Endodermal cell (in vitro differentiated cells): ENCODE measurements at places on chromosomes 4 and X. TPM values are rescaled to one million over a fixed set of nuclear protein-coding genes. Genes with fewer than 3 reads are reported as not detected.

DNA sequence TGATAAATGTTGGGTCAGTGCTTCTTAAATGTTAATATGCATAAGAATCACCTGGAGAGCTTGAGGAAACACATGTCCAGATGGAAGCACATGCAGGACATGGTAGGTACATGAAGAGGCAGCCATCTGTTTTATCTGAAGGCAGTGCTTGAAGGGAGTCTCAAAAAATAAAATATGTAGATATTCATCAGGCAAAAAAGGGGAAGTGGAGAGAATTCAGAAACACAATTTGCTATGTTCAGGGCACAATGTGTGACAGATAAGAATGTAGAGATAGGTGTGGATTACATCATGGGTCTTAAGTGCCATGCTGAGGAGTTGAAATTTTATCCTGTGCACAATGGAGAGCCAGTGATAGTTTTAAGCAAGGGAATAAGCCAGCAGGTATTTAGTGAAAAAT is 59.6 kb upstream of the CASK start:
- DNase-seq, result no peak
- H3K4me1 ChIP-seq, result no peaks in the 10 kb centered on the region
- no peak overlapping the region for H3K27ac ChIP-seq
- H3K27me3 ChIP-seq, result no peaks in the 10 kb centered on the region
- H3K36me3 ChIP-seq, result no peaks in the 10 kb centered on the region

TBX22 gene
- 0.35 to 0.71 TPM (median 0.46 TPM) in 3 replicates for total RNA-seq

DNA sequence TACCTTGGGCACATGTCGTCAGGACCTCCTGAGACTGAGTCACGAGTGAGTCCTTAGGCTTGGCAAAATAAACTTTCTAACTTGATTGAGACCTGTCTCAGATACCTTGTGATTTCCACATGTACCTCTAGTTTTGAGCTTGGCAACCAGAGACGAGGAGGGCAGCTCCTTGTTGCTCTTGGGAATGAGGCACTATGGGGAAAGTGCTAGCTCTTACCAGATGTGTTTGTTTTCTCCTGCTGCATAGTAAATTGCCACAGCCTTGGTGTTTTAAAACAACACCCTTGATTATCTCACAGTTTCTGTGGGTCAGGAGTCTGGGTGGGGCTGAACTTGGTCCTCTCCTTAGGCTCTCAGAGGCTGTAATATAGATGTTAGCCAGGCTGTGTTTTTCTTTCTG is 59.1 kb upstream of the MAML3 start:
- no peaks in the 10 kb centered on the region for H3K36me3 ChIP-seq
- peak; percentile 67 for DNase-seq
- H3K4me3 ChIP-seq, result peak overlapping the region; percentile 63
- no peaks in the 10 kb centered on the region for H3K27me3 ChIP-seq

GRCh38 chrX:110987292-110987691 is 108.7 kb upstream of the PAK3 start:
- H3K36me3 ChIP-seq, result no peaks in the 10 kb centered on the region
- no peaks in the 10 kb centered on the region for H3K27me3 ChIP-seq

- no peaks in the 10 kb centered on the region for H3K27me3 ChIP-seq
- H3K36me3 ChIP-seq, result no peaks in the 10 kb centered on the region
- DNase-seq, result no peak
- no peaks in the 10 kb centered on the region for H3K4me1 ChIP-seq
- H3K4me3 ChIP-seq, result peak overlapping the region; percentile 94
Observed at GRCh38 chr4:37685161-37685822, 884 bp downstream of the RELL1 start.

DNA sequence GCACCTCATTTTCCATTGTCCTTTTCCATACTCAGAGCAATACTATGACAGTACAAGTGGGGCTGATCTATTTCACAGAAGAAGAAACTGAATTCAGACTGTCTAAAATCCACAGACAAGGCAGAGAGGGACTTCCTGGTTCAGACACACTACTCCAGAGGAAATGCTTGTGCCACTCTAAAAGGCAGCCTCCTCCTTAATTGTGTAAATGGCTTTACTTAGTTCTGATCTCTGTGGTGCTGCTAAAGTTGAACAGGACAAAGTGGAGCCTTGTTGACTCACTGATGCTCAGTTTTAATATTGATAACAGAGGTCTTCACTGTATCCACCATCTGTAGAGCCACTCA is 122.4 kb downstream of the KIT start:
- H3K36me3 ChIP-seq, result no peaks in the 10 kb centered on the region
- H3K4me1 ChIP-seq, result no peaks in the 10 kb centered on the region
- no peak overlapping the region for H3K27ac ChIP-seq
- no peak for DNase-seq
- H3K27me3 ChIP-seq, result no peaks in the 10 kb centered on the region

GRCh38 chr4:71380788-71381187 is 42.0 kb downstream of the SLC4A4 start:
- H3K4me1 ChIP-seq, result no peaks in the 10 kb centered on the region
- no peak for DNase-seq
- H3K4me3 ChIP-seq, result no peak overlapping the region
- H3K27ac ChIP-seq, result no peak overlapping the region
- H3K36me3 ChIP-seq, result no peaks in the 10 kb centered on the region

DNA sequence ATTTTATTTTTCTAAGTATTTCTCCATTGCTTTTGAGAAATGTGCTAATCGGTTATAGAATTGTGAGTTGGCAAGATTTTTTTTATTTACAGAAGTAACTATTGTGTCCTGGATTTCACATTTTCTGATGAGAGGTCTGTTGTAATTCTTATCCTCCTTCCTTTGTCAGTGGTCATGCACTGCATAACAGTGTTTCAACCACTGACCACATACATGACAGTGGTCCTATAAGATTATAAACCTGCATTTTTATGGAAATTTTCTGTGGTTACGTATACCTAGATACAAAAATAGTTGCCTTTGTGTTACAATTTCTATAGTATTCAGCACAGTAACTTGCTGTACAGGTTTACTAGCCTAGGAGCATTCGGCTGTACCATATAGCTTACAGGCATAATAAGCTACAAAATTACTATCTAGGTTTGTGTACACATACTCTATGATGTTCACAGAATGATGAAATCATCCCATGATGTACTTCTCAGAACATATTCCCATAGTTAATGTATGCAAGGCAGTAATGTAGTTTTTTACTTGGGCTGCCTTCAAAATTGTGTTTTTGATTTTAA is 47.8 kb downstream of the APELA start:
- no peaks in the 10 kb centered on the region for H3K27me3 ChIP-seq
- H3K4me3 ChIP-seq, result no peak overlapping the region
- H3K36me3 ChIP-seq, result no peaks in the 10 kb centered on the region
- no peak overlapping the region for H3K27ac ChIP-seq
- DNase-seq, result no peak

GLRA3 gene
- total RNA-seq, result 0.09 and 0.11 TPM in 2 replicates

DNA sequence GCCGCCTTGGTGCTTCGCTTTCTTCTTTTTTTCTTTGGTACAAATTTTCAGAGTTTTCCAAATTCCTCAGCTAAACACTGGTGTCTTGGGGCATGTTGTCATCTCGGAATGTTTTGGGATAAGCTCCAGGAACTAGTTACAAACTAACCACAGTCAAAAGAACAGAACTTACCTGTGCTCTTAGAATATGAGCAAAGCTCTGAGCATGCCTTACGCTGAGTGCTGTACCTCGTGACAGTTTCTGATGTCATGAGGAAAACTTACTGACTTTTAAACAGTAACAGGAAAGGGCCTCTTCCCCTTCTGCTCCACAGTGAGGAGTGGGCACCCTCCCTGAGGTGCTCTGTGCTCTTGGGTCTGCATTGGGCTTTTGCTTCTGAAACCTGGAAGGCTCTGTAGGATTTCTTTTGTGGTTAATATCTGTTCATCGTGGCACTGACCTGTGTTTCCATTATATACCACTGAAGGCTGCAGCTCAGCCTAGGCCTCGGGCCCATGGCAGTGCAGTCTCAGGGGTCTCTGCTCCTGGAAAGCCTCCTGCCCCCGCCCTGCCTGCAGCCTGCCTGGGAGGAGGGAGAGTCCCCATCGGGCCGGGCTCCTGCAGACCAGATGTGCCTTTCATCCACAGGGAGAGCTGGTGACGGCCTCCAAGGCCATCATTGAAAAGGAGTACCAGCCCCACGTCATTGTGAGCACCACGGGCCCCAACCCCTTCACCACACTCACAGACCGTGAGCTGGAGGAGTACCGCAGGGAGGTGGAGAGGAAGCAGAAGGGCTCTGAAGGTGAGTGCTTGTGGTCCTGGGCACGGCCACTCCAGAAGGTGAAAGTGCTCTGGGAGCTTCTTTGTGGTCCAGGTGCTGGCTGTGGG is 48.7 kb downstream of the NOP14 start:
- no peak for DNase-seq
- no peak overlapping the region for H3K27ac ChIP-seq
- no peaks in the 10 kb centered on the region for H3K4me1 ChIP-seq
- H3K36me3 ChIP-seq, result peaks cover 87% of the 10 kb centered on the region

GRCh38 chr4:8467016-8467415 is 26.4 kb downstream of the TRMT44 start:
- H3K27me3 ChIP-seq, result no peaks in the 10 kb centered on the region
- H3K4me3 ChIP-seq, result no peak overlapping the region
- peaks cover 12% of the 10 kb centered on the region for H3K4me1 ChIP-seq
- H3K27ac ChIP-seq, result no peak overlapping the region

GRCh38 chr4:95394752-95395306 is 153.9 kb downstream of the UNC5C start:
- no peaks in the 10 kb centered on the region for H3K27me3 ChIP-seq
- no peaks in the 10 kb centered on the region for H3K36me3 ChIP-seq
- no peak overlapping the region for H3K27ac ChIP-seq
- peaks cover 11% of the 10 kb centered on the region for H3K4me1 ChIP-seq
- DNase-seq, result no peak
- H3K4me3 ChIP-seq, result no peak overlapping the region

DNA sequence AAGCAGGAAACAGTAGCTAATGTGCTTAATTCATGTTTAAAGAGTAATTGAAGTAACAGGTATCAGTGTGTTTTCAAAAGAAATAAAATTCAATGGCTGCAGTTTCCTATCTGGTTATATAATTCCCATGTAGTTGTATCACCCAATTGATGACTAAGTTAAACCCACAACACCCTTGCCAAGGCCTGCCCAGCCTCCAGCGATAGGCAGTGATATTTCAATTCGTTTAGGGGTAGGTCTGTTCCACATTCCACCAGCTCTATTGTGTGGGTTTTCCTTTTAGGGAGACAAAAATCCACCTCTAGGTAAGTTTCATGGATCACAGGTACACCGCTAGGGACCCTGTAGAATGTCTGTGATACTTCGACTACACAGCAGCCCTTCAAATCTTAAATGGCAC is 24.7 kb upstream of the MXRA5 start:
- H3K27me3 ChIP-seq, result no peaks in the 10 kb centered on the region
- H3K4me3 ChIP-seq, result no peak overlapping the region
- H3K36me3 ChIP-seq, result no peaks in the 10 kb centered on the region

- H3K4me3 ChIP-seq, result no peak overlapping the region
- DNase-seq, result no peak
- H3K4me1 ChIP-seq, result no peaks in the 10 kb centered on the region
- H3K27me3 ChIP-seq, result no peaks in the 10 kb centered on the region
- no peak overlapping the region for H3K27ac ChIP-seq
Observed at GRCh38 chr4:40507977-40508376, 121.7 kb downstream of the RBM47 start.

GRCh38 chr4:66204534-66205247 is 534.4 kb upstream of the EPHA5 start:
- H3K27me3 ChIP-seq, result no peaks in the 10 kb centered on the region
- H3K27ac ChIP-seq, result no peak overlapping the region
- H3K4me1 ChIP-seq, result no peaks in the 10 kb centered on the region
- H3K36me3 ChIP-seq, result no peaks in the 10 kb centered on the region
- no peak for DNase-seq
- no peak overlapping the region for H3K4me3 ChIP-seq

DNA sequence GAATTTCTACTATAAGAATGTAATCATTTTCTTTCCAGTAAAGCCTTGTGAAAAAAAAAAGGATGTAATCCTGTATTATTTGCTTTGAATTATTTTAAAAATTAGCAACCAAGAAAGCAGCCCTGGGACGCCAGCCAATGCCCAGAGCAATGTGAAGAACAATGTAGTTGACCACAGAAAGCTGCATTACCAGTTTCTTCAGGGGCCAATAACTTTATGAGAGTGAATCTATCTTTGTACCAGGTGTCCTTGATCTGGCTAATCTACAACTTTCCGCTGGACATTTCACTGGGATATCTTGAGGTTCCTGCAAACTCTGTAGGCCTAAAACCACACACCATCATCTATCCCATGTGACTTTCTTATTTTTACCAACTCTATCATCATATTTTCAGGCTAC is 7.6 kb upstream of the KLHL2 start:
- no peaks in the 10 kb centered on the region for H3K36me3 ChIP-seq
- no peaks in the 10 kb centered on the region for H3K4me1 ChIP-seq
- no peak overlapping the region for H3K27ac ChIP-seq
- DNase-seq, result no peak

DNA sequence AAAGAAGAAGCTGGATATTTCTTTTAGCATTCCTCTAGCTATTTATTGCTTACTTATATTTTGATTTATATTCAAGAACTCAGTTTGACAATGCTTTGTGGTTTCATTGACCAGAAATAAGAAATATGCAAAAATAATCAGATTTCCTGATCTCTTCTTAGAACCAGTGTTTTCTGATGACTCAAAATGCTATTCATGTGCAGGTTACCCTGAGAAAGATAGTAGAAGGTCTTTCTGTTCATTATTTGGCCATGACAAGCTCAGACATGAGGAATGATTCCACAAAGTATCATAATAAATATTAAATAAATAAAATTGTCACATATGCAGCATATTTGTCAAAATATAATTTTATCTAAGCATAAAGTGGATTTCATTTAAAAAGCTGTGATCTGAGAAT is 24.1 kb downstream of the ADH7 start:
- H3K4me3 ChIP-seq, result no peak overlapping the region
- H3K4me1 ChIP-seq, result no peaks in the 10 kb centered on the region
- H3K27me3 ChIP-seq, result no peaks in the 10 kb centered on the region
- no peak overlapping the region for H3K27ac ChIP-seq

NAA11 gene
- not detected in 3 replicates for total RNA-seq

RASL11B gene
- 6.4 to 7.6 TPM (median 7.0 TPM) in 3 replicates for total RNA-seq

TRIM60 gene
- total RNA-seq, result not detected in 3 replicates

- H3K4me1 ChIP-seq, result no peaks in the 10 kb centered on the region
- no peak overlapping the region for H3K4me3 ChIP-seq
- no peaks in the 10 kb centered on the region for H3K27me3 ChIP-seq
- no peak overlapping the region for H3K27ac ChIP-seq
- no peaks in the 10 kb centered on the region for H3K36me3 ChIP-seq
- no peak for DNase-seq
Observed at GRCh38 chrX:123525123-123525725, 207.6 kb downstream of the THOC2 start.

NSDHL gene
- 25.8 to 29.7 TPM (median 26.4 TPM) in 3 replicates for total RNA-seq

DNA sequence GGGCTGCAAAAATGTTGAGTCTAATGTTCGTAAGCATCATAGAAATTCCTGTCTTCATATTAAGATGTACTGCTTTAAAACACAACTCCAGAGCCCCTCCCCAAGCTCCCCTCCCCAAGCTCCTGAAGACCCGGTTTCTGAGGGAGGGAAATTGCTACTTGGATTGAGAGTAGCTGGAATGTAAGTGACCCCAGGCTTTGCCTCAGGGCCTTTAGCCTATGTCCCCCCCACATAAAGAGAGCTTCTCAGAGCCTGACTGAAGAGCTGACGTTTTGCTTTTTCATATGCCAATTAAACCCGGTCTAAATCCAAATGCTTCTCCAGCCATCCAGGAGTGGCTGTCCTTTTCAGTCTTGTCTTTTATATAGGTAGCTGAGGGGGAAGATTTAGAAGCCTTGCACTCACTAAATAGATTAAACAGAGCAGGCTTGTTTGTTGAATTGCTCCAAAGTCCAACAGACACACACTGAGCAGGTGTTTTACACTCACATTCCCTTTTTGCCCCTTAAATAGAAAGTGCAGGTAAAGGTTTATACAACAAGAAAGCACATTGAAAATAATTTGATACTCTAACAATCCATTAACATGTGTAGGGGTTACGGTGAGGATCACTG is 19.6 kb downstream of the ARX start:
- H3K4me3 ChIP-seq, result no peak overlapping the region
- H3K27me3 ChIP-seq, result peaks cover 28% of the 10 kb centered on the region
- H3K4me1 ChIP-seq, result no peaks in the 10 kb centered on the region
- H3K36me3 ChIP-seq, result no peaks in the 10 kb centered on the region
- DNase-seq, result no peak

BEX5 gene
- total RNA-seq, result 5.6 to 5.8 TPM (median 5.7 TPM) in 3 replicates

LSM6 gene
- 52.5 to 83.8 TPM (median 71.0 TPM) in 3 replicates for total RNA-seq
